ENCODE measurements at places on chromosomes 6 and 20.
A peak's percentile ranks its signal among the peaks of the same experiment; 100 is the strongest.

GRCh38 chr6:165843121-165843520, 180.1 kb upstream of the PDE10A start:
- DNase-seq = no peak

DNA sequence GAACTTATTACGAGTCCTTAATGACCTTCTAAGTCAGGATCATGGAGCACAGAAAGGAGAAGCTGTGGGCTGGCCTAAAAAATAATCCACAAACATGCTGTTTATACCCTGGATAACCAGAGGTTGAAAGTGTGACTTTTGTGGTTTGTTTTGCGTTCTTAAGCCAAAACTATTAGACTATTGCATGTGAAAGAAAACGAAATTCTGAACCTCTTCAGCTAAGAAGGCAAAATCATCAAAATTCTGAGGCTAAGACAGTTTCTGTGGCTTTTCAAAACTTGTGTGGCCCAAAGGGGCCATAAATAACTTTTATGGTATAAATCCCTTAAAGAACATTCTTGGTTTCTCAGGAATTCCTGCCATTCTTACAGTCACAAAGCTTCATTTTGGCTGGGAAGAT, 251.0 kb downstream of the UST start:
- DNase-seq = no peak

DNA sequence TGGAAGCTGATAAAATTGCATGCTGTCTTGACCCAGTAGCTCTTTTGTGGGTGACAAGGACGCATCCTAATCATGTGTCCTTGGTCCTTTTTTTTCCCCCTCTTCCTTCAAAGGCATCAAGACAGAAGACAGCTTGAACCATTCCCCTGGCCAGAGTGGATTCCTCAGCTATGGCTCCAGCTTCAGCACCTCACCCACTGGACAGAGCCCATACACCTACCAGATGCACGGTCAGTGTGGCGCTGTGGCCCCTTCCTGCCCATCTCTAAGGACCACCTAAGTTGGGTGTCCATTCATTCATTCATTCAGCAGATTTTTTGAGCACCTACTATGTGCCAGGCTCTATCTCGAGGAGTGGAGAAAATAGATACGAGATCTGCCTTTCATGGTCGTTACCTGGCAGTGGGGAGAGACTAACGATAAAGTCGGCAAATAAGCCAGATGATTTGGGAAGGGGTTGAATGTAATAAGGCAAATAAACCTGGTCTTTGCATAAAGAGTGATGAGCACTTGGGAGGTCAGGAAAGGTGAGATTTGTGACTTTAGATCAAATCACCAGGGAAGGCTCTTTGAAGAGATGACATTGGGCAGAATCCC, 121.5 kb downstream of the EYA2 start:
- no peak for DNase-seq

- no peak for DNase-seq
These were observed 533.9 kb downstream of the TFAP2B start for GRCh38 chr6:51352506-51353029.

- no peak for DNase-seq
These were observed at the start of gene TSHZ2 for GRCh38 chr20:52972190-52972937. Gene TSHZ2 (plus strand): TSS chr20:52972358. CDS start chr20:52973294, 936 bp downstream.

- DNase-seq = no peak
These were observed 611.0 kb downstream of the DOK5 start for GRCh38 chr20:55086421-55086820.

- peak; percentile 71 for DNase-seq
These were observed 31.8 kb downstream of the SUN5 start for GRCh38 chr20:32972181-32973076.

DNA sequence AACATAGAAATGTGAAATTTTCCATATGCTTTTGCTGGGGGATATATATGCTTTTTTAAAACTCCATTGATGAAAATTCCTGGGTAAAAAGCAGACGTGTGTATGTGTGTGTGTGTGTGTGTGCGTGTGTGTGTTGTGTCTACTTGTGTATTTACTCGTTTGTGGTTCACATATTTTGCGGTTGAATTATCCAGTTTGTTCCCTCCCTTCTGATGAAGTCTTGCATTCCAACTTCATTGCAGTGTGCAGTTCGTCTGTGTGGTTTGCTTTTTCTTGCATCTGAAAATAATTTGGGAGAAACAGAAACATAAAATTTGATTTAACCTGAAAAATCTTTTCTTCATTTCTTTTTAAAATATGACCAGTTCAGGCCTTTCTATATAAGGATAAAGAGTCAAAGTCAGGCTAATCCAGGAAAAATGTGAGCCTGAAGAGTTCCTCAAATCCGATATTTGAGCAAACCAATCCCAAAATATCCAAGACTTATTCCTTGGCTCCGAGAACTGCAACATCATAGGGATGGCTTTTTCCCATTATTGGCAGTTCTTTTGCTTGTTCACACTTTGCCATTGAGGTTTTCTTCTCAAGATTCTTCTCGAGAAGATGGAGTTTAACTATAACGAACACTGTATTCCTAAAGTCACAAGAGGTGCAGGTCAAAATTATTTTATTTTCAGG, 202.2 kb upstream of the CCN2 start:
- DNase-seq = no peak

- DNase-seq = no peak
These were observed 78.4 kb upstream of the MLN start for GRCh38 chr6:33882154-33882553.
